ENCODE measurements at places on chromosomes 5 and 9. TPM values are rescaled to one million over a fixed set of nuclear protein-coding genes. Genes with fewer than 3 reads are reported as not detected.

DNA sequence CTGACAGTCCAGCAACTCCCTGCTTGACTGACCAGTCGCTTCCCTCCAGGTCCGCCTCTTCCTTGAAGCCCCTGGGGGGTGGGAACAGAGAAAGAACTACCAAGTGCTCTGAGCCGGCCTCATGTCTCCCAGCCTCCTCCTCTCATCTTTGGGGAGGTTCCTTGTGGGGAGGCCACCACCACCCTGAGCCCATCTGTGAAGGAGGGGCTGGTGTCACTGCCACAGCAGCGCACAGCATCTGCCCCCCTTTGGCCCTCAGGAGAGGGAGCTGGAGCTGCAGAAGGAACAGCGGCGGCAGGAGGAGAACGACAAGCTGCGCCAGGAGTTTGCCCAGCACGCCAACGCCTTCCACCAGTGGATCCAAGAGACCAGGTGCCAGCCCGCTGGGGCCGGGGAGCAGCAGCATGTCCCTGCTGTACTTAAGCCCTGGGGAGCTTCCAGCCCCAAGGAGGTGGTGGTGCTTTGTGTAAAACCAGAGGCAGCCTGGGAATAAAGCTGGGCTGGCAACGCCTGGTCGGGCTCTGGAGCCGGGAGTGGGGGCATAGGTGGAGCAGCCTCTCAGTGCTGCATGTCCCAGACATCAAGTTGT lies 29.4 kb downstream of the DYNC2I2 start:
- DNase-seq = no peak

DNA sequence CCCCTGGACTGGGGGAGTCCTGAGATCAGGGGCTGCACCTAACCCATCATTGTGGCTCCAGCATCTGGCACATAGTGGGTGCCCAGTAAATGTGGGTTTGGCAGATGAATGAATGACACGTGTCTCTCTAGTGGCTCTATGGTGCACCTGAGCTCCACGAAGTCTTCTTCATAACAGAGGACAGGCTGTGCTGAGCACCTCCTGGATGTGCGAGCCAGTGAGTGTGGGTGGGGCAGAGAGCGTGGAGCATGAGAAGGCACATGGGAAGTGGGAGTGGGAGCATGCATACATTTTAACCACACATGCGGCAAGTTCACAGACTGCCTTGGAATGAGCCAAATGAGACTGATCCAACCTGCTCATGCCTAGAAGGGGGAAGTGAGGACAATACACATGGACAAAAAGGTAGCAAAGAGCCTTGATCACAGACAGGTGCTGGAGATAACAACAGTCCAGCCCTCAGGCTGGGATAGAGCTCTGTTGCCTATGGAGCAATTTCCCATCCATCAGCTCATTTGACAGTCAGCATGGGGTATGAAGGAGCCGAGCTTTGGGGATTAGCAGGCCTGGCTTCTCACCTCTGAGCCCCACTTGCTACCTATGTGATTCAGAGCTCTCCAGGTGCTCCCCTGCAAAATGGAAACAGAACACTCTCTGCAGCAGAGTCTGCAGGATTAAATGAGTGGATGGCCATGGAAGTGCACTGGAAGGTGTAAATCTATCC lies 76.2 kb upstream of the TBC1D2 start:
- no peak for DNase-seq

DNA sequence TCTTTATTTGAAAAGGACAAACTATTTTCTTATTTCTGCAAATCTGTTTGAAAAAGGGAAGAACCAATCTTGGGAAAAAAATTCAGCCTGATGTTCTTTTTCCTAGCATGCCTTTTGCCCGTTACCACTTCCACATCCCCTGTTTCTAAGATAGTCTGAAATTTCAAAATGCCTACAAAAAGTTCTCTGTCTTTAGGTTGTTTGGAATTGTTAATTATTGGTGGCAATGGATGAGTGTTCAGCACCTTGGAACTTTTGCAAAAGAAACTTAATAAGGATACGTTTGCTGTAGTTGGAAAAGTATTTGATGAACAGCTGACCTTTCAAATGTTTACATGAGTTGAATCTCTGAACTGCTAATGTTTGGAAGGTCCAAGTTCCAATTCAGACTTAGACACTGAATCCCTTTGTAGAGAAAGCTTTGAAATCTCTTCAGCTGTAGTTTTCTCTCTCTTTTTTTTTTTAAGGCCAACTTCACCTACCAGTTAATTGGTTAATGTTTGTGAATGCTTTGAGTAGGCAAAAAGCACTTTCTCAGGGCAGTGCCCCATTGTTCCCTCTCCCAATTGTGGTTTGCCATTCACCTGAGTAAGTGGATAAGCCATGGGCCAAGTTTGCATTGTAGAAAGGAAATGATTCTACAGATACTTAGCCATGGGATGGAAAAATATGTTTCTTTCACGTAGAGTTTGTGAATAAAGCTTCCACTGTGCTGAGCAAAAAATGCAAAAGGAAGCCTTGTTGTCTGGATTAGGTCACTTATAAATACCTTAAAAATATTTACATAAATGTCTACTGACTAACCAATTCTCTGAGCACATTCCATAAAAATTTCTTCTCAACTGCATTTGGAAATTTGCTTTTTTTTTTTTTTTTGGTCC lies 156.4 kb upstream of the ELL2 start:
- DNase-seq = no peak

Gene IFNK
- total RNA-seq = not detected

Gene RORB
- not detected for total RNA-seq

DNA sequence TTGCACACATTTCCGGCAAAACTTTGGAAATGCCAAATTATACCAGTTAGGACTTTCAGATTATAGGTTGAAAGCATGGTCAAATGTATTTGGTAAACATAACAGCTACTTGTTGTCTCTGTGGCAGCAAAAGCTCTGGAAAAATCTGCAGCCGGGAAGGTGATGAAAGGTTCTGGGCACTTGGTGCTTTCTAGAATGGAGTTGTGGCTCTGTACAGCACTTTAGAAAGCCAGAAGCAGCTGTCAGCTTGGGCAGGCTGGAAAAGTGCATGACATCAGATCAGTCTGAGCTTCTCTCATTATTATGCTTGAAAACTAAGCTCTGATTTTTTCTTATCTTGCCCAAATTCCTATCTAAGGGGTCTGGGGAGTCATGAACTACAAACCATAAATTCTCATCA lies 118.6 kb upstream of the MAST4 start:
- DNase-seq = no peak

Gene PRRT1B
- total RNA-seq = not detected

DNA sequence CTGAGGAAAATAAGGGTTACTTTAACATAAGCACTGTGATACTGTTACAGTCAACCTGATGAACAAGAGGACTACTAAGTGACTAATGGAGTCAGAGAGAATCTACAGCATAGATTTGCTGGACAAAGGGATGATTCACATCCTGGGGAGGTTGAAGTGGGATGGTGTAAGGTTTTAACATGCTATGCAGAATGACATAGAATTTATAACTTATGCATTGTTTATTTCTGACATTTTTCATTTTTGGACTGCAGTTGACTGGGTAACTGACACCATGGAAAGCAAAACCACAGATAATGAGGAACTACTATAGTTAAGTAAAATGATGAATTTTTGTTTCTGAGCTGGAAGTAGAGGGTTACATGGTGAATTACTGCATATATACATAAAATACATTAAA lies 389.2 kb downstream of the MAT2B start:
- no peak for DNase-seq

DNA sequence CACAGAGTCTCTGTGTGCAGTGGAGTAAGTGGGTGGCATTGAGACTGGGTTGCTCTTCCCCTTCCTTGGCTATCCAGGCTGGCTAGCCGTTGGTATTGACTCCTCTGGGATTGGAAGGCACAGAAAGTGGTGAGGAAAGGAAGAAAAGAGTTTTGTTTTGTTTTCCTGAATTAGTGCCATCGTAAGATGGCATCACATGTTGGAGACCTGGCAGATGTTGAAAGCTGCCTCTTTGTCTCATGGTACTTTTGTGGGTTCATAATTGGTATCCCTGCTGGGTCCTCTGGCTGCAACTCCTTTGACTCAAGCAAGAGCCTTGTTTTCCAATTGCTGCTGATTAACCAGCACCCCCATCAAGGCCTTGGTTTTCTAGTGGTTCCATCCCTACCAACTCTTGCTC lies 293.8 kb downstream of the PDE4D start:
- DNase-seq = no peak

DNA sequence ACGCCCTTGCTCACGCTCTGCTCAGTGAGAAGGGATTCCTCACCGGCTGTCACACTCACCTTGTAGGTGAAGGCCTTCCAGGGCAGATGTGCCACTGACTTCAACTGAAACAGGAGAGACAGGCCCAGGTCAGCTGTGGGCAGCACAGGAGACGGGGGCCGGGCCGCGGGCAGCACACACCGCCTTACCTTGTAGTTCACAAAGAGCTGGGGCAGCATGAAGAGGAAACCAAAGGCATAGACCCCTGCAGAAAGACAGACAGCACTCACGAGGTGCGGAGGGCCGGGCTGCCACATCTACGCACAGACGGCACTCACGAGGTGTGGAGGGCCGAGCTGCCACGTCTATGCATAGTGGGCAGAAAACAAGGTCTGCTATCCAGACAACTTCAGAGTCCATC lies 23.3 kb downstream of the CLPTM1L start:
- DNase-seq = no peak

DNA sequence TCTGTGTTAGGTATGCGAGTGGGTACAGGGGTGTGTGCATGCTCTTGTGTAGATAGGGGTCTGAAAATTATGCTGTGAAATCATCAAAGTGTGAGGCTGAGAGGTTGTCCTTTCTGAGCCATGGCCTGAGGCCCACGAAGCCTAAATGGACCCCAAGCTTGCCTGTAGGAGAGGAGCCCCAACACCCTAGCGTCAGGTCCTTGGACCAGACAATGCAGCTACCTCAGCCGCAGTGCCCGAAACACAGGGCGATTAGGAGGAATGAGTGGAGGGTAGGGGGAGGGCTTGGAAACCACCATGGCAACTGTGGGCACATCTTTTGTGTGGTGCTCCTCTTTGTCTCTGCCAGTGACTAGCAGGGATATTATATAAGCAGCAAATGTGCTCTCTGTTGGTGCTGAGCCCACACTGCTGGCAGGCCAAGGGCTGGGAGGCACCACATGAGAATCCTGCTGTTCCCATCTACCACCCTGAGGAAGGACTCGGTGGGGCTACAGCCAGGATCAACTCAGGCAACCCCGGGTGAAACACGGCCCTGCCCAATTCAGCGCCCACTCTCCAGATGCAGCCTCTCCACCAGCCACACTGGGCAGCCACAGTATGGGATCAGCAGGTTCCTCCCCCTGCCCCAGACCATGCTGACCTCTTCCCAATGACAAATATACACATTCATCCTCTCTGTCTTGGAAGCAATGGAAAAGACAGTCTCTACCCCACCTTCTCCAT lies 84.6 kb upstream of the FSTL4 start:
- no peak for DNase-seq

DNA sequence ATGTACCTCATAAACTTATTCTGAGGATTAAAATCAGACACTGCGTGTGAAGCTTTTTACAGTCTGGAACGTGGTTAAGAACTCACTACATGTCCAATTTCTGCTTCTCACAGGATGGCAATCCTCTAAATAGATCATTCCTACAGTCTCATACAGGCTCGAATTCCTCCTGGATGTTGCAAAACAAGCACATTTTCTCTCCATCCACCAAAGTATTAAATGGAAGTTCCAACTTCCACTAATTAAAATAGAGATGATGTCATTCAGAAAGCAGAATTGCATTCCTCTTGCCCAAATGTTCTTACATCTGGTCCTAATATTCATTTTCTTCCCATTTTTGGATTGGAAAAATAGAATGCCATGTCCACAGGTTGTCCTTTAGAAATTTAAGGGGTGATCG lies 145.5 kb upstream of the PCA3 start:
- DNase-seq = no peak

DNA sequence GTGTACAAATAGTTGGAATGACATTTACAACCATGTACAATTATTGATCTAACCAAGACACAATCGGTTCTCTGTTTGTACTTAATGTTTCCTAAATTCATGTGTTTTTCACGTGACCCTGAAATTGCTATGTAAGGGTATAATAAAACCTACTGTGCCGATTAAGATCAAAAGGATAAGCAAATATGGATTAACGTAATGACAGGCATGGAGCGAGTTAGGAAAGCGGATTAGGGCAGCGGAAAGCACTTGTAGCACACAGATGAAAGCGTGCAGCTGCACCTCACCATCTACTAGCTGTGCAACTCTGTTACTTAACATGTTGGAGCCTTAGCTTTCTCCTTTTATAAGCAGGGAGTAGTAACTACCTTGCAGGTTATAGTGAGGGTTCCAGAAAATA lies 38.3 kb upstream of the ZFYVE16 start:
- no peak for DNase-seq

DNA sequence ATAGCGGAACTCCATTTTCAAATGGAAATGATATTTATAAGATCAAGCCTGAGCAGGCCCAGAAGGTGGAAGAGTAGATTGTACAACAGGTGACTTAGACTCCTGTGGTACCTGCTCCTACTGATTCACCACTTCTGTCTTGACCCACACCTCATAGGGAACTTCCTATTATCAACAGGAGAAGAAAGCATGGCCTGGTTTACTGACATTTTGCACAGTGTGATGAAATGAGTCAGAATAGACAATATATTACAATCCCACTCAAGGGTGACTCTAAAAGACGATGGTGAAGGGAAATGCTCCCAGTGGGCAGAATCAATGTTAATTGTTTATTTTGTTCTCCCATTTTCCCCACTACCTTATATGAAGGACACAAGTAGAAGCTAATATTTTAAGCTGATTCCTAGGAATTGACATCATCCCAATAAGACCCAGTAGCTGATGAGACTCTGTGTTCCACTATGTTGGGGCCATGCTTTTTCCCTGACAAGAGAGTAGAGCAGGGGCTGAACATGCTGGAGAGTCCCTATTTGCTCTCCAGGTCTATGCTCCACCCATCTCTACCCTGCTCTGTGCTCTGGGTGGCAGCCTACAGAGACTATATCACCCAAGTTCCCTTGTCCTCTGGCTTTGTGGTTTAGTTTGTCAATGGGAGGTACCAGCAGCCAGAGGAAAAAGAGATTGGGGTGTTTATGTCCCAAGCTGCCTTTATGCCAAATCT lies 163.4 kb upstream of the FSTL4 start:
- no peak for DNase-seq

Gene LCN9
- not detected for total RNA-seq

- DNase-seq = no peak
These were observed 406.8 kb downstream of the CCDC171 start for GRCh38 chr9:15959663-15960062.

DNA sequence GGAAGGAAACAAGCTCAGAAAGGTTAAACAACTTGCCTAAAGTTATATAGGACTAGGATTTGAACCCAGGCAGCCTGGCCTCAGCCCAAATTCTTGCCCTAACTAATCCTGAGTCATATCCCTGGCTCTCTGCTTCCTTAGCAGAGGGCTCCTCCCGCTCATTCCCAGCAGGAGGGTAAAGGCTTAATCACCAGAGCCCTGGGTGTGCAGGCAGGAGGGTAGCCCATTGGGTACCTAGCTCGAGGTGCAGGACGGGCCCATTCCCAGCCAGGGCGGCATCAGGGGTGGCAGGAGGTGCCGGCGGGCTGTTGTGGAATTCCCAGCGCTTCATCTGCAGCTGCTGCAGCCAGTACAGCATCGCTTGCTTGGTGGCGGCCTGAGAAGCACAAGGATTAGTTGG lies 3.9 kb downstream of the TBC1D2 start:
- no peak for DNase-seq

- no peak for DNase-seq
These were observed 3.0 kb downstream of the CORO2A start for GRCh38 chr9:98189412-98189811.
